ENCODE measurements at places on chromosomes 1 and 21.

DNA sequence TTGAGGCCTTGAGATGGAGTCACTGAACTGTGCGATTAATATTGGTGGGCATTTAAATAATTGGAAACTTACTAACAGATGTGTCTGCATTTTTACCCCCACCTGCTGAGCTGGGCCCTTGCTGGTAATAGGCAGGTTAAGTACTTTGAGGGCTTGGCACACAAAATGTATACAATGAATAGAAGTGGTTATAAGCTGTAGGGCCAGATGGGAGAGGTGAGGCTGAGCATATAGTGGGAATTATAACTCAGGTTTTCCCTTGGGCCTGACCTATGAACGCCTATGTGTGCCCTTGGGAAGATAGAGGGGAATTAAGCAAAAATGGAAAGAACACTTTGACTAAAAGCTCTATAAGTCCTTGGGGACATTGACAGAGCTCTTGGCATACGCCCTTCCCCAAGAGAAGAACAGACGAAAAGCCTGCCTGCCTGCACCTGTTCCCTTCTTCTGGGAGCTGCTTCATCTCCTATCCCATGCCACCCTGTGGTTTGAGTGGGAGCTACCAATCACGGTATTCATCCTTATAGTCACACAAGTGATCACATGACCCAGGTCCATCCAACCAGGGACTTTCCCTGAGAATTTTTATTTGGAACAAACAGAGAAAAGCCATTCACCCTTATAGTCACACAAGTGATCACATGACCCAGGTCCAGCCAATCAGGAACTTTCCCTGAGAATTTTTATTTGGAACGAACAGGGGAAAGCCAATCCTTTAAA, 260.7 kb upstream of the CSF3R start:
- DNase-seq = no peak

DNA sequence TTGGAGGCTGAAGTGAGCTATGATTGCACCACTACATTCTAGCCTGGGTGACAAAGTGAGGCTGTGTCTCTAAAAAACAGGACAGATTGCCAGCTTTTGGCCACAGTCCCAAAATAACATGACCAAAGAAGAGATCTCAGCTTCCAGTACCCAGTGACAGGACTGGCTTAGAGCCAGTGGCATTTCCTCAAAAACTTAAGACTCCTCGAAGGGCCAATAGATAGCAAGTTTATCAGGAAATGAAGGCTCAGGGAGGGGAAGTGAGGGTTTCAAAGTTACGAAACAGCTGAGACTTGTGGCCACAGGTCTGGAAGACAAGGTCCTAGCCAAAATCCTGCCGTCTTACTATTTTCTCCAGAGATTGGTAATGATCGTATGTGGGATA, 6.3 kb upstream of the TMEM39B start:
- no peak for DNase-seq

DNA sequence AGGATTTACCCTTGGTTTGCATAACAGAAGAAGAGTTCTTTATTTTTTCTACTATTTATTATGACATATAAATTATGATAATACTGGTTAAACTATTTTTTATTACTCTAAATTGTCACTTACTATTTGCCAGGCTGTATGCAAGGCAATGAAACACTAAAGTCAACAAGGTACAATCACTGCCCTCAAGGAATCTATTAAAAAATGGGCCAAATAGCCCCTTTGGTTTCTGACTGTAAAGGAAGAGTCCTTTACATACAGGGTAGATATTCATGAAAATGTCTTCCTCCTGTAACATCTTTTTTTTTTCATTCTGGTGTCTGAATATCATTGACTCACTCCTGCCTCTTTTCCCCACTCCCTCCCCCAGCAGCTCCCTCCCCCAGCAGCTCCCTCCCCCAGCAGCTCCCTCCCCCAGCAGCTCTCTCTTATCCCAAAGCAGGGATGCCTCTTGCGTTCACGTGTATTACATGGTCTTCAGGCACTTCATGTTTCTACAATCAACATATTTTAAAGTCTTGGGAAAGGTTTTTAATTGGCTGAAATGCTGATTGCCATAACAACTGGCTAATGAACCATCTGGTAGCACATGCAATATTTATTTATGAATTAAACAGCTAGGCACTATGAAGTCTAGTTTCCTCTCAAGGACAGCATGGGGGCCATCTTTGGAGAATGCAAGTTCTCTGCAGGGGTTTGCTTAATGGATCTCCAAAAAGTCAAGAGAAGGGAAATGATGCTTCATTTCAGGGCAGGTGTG, 400.4 kb upstream of the PLXNA2 start:
- no peak for DNase-seq

GRCh38 chr1:223706077-223706973, 6.0 kb upstream of the CAPN2 start:
- DNase-seq = no peak

DNA sequence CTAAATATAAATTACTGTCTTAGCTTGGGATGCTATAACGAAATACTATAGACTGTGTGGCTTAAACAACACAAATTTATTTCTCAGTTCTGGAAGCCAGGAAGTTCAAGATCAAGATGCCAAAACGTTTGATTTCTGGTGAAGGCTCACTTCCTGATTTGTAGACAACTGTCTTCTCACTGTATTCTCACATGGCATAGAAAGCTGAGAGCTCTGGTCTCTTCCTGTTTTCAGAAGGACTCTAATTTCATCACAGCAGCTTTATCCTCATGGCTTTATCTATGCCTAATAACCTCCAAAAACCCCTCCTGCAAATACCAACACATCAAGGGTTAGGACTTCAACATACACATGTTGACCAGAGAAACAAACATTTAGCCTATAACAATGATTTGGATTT, 1795.5 kb downstream of the MRPL39 start:
- no peak for DNase-seq

DNA sequence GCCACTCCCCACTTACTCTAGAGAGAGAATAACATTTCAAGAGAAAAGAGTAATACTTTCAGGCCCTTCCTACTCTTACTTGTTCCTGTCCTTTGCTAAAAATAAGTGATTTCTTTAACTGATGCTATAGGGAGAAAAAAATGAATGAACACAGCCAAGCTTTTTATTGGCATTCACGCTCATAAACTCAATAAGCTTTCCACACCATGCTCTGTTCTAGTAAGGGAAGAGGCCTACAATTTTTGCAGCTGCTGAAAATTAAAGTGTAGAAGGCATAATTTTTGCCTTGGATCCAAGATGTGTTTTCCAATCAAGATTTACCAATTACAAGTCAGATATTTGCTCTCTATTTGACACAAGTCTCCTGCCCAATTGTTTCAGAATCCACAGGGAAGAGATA, 188.1 kb upstream of the RGS18 start:
- DNase-seq = no peak

DNA sequence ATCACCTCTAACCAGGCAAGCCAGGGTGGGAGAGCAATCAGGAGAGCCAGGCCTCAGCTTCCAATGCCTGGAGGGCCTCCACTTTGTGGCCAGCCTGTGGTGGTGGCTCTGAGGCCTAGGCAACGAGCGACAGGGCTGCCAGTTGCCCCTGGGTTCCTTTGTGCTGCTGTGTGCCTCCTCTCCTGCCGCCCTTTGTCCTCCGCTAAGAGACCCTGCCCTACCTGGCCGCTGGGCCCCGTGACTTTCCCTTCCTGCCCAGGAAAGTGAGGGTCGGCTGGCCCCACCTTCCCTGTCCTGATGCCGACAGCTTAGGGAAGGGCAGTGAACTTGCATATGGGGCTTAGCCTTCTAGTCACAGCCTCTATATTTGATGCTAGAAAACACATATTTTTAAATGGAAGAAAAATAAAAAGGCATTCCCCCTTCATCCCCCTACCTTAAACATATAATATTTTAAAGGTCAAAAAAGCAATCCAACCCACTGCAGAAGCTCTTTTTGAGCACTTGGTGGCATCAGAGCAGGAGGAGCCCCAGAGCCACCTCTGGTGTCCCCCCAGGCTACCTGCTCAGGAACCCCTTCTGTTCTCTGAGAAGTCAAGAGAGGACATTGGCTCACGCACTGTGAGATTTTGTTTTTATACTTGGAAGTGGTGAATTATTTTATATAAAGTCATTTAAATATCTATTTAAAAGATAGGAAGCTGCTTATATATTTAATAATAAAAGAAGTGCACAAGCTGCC, 19.8 kb downstream of the CSF1 start:
- DNase-seq = no peak

- no peak for DNase-seq
These were observed 479.0 kb upstream of the ZRANB2 start for GRCh38 chr1:71559880-71560279.

GRCh38 chr1:25150985-25151495, 81.3 kb downstream of the SYF2 start:
- no peak for DNase-seq

DNA sequence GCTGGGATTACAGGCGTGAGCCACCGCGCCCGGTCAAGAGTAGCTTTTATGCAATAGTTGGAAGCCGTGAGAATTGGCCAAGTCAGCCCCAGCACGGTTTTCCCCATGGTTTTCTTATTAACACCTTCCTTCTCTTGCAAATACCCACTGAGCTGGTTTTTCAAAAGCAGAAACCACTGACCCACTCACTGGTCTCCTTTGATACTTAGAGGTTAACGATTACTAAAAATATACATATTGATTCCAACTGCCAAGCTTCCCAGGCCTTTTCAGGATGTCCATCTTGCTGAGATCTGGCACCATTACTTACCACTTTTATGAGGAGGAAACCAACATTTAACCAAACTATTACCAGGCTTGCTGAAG, 25.9 kb upstream of the TARDBP start:
- DNase-seq = no peak

Data from cerebellum (tissue), 4 donors.